ENCODE measurements at places on chromosomes 5 and 9.

DNA sequence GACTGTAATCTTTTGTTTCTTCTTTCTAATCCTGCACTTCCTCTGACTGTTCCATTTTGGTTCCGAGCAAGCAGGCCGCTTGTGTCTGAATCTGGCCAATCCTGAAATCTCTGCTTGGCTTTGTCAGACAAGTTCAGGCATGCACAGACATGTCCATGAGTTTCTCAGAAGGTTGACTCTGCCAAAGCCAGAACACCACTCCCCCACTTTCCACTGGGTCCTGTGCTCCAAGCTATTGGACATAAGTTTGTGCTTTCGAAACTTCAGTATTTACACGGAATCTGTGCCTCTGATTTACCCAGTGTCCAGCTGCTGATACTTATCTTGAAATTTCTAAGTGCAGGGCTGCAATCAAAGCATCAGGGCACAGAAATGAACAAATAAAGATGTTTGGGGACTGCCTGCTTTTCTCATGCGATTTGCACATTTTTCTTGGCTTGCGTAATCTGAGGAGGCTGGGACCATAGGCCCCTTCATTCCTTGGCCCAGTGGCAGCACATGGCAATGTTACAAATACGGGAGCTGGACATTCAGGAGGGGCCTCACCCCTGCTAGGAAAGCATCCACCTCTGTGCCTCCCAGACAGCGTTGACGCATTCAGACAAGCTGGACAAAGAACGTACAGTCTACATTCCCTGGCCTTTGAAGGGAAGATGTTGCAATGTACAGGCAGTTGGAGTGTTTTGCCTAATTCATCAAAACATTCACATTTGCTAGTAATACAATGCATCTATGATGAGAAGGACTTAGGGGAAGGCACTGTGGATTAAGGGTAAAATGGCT lies 209.2 kb upstream of the PAPPA start:
- no peak for DNase-seq

DNA sequence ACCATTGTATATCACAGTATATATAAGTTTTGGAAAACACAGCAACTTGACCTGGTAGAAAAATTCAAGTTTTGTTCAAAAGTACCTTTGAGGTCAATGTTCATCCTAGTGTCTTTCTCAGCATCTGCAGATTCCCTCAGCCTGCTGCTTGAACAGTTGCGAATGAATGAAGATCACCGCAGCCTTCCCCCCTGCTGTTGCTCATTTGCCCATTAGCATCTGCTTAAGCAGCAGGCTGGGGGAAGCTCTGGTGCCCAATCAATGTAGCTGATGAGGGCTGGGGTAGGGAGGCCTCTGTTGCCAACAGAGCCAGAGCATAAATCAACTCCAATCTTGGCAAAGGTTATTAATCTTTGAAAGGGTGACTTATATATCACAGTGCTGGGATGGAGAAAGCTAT lies 586.5 kb upstream of the PTPRD start:
- no peak for DNase-seq

GRCh38 chr9:113854310-113854709 lies 21.8 kb upstream of the ZNF618 start:
- no peak for DNase-seq

- no peak for DNase-seq
Measured at GRCh38 chr9:99004717-99005460, 61.2 kb downstream of the COL15A1 start.

GRCh38 chr5:163459819-163460561 lies at the start of gene NUDCD2:
Gene NUDCD2, minus strand, starts transcription at chr5:163460102. Its CDS starts 52 bp downstream, at chr5:163460050.
- peak; percentile 88 for DNase-seq

- no peak for DNase-seq
Measured at GRCh38 chr9:120431268-120431667, 148.7 kb downstream of the CDK5RAP2 start.

DNA sequence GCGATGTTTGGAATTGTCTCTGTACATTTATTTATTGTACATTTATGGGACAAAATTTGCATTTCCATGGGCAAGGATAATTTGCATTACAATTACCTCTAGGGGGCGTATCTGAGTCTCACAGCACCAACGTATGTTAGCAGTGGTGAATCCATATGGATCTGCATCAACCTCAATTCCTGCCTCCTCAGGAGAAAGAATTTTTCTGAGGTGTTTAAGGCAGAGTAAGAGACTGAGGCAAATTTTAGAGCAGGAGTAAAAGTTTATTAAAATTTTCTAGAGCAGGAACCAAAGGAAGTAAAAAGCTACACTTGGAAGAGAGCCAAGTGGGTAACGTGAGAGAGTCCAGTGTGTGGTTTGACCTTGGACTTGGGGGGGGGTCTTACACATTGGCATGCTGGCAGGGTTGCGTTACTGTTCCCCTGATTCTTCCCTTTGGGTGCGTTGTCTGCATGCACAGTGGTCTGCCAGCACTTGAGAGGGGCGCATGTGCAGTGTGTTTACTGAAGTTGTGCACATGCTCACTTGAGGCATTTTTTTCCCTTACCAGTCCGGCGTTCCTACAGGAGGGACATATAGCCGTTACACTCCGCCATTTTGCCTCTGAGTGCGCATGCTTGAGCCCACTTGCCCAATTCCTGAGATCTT lies 21.0 kb upstream of the RAB14 start:
- DNase-seq, result no peak

- DNase-seq, result no peak
Measured at GRCh38 chr5:89983216-89983615, 426.3 kb downstream of the CETN3 start.

- no peak for DNase-seq
Measured at GRCh38 chr9:93009337-93010015, 49.0 kb upstream of the SUSD3 start.

GRCh38 chr5:120358949-120359348 lies 105.2 kb upstream of the PRR16 start:
- no peak for DNase-seq

DNA sequence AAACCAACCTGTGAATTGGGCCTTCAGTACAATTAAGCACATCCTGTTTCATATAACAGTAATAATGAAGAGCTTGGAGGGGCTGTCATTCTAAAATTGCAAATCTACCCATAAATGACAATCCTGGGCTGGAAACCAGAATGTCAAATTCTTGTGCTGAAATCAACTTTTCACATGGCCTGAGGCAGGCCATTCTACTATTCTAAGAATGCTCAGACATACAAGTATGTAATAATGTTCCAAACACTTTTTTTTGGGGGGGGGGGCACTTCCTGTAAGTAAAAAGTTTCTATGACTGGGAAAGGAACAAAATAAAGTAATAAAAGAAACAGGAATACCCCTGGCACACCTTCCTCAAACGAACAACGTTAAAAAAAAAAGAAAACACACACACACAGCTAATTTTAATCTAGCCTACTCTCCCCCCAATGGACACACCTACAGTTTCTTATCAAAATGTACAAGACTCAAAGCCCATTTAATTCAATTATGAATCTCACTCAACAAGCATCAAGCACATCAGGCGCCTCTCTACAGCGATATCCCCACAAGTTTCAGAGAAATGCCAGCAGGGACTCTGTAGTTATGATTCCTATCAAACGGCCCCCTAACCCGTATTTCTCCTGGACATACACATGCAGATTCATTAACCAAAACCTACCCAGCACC lies 1.4 kb downstream of the ETF1 start:
- DNase-seq, result no peak

DNA sequence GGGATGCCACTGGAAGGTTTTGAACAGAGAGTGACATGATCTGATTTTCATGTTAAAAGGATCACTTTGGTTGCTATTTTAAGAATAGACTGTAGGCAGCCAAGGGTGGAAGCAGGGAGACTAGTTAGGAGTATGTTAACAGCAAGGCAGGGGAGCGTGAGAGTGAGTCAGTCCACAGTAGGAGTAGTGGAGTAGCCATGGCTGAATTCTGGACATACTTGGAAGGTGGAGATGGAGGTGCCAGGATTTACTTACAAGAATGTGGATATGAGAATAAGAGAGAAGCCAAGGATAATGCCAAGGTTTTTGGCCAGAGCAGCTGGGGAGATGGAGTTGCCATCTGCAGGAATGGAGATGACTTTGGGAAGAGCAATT lies 118.8 kb downstream of the GALNT10 start:
- DNase-seq, result no peak

- DNase-seq, result no peak
Measured at GRCh38 chr5:172769342-172769615, 1.7 kb downstream of the DUSP1 start.

- DNase-seq, result no peak
Measured at GRCh38 chr9:18362901-18363685, 110.9 kb upstream of the ADAMTSL1 start.

GRCh38 chr5:76399268-76399667 lies 3.8 kb upstream of the IQGAP2 start:
- DNase-seq, result no peak

DNA sequence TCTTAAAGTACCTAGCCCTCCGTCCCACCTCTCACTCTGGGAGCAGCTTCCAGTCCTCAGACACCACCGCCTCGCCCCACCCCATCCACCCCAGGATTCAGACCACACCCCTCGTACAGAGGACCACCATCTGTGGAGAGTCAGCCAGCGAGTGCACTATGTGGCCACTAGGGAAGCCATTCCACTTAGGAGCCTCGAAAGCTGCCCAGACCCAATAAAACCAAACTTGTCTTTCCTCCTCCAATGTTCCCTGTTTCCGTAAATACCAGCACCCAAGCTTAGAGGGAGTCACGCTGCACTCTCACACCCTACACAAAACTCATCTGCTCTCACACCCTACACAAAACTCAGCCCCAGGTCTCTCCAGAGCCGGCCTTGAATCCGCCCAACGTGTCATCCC lies 1.9 kb downstream of the GCNT4 start:
- no peak for DNase-seq

GRCh38 chr5:133569347-133569746 lies 43.0 kb downstream of the FSTL4 start:
- DNase-seq, result no peak

- DNase-seq, result no peak
Measured at GRCh38 chr5:124669300-124669648, 77.2 kb downstream of the ZNF608 start.

DNA sequence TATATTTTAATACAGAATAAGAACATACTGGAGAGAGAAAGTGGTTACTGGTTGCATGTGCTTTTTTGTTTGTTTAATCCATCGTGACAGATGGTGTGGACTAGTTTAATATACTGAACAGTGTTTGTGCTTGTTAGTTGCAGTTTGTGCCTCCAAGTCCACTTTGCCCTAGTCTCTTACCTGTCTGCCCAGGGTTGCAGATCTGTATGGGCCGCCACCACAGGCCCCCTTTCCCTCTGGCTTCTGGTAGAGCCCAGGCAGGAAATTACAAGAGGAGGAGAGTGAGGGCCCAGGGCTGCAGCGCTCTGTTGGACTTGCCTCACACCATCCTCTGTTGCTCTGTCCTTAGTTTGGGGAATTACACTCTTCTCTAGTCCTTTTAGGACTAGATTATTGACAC lies 166.4 kb downstream of the KDM4C start:
- DNase-seq, result no peak

DNA sequence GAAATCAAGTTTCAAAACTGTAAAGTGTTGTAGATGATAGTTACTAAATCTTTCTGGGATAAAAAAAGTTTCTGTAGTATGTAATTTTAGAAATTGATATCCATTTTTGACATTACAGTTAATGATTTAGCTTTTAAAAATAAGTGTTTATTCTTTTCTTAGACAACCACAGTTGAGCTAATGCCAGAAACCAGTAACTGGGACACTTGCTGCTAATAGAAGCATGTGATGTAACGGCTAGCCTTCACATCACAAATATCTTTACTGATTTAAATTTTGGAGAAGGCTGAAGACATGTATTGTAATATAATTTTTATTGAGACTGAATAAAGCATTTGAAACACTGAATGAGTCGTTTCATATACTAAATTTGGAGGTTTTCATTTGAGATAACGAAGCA lies 18.8 kb downstream of the CSNK1G3 start:
- no peak for DNase-seq

DNA sequence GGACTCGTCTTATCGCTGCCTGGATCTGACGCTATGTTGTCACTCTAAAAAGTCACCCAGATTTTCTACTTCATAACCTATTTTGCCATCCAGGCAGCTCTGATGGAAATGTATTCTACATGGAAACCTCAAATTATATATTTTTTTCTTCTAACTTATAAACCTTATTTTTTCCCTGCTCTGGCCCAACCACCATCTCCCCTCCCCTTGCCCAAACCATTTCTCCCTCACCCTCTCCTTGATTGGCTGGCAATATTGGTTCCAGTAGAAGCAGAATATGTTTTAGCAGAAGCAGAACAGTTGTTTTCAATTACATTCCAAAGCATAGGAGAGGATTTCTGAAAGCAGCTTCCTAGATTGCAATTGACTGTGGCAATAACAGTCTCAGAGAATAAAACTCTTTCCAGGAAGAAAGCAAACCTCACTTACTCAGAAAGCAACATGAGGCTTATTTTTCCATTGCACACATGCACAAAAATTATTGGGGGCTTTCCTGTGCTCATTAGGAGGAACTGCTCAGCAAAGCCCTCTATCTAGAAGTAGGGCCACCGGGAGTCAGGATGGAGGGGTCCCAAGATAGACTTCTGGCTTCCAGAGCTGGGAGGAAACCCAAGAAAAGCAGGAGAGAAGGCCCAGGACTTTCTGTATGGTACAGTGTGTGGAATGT lies 191.8 kb downstream of the ESM1 start:
- DNase-seq, result no peak

- DNase-seq, result no peak
Measured at GRCh38 chr5:61287474-61287873, 44.6 kb upstream of the ZSWIM6 start.

- no peak for DNase-seq
Measured at GRCh38 chr9:106691627-106692026, 171.3 kb upstream of the ZNF462 start.

DNA sequence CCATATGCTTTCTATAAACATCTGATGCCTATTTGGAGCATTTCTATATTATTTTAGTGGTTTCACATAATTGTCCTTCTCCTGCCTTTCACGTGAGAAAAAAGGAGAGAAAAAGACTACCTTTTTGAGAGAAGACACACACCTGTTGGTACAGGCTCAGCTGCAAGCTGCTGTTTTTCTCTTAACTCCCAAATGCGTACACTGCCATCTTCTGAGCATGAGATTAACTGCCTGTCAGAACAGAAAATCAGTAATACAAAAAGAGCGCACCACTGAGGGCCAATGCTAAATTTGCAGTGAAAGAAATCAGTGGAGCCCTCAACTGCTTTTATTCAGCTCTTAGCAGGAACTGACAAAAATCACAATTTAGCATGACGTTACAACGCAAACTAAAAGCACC lies 54.9 kb downstream of the WDR41 start:
- DNase-seq, result no peak

DNA sequence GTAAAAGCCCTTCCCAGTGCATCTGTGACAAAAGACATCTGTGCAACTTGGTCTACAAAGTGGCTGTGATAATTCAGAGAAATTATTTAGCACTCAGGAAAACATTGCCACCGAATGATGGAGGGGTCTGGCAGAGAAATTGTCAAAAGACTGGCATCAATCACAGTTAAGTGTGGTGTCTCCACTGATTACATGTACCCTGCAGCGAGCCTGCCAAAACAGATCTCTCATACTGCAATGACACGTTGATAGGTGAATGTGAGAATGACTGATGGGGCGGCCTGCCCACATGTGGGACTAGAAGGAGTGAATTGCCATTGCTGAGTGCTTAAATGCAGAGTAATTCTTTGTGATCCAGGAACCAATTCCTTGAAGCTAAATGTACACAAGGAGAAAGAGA lies 136.4 kb upstream of the PCSK5 start:
- DNase-seq, result no peak

- no peak for DNase-seq
Measured at GRCh38 chr9:75000835-75001234, 27.3 kb downstream of the CARNMT1 start.
